Esophagus mucosa (tissue), 1 donor: ENCODE measurements at places on chromosomes 13 and 19. TPM values are rescaled to one million over a fixed set of nuclear protein-coding genes. Genes with fewer than 3 reads are reported as not detected.

KIR3DL2 gene
- total RNA-seq: not detected

KCTD4 gene
- total RNA-seq: not detected

NLRP4 gene
- total RNA-seq: not detected

UBL3 gene
- total RNA-seq: 22.4 TPM

KLK12 gene
- total RNA-seq: 153 TPM

C19orf85 gene
- not detected for total RNA-seq

RUBCNL gene
- 0.44 TPM for total RNA-seq

ZNF587B gene
- 9.3 TPM for total RNA-seq

ACP7 gene
- 0.32 TPM for total RNA-seq

DNA sequence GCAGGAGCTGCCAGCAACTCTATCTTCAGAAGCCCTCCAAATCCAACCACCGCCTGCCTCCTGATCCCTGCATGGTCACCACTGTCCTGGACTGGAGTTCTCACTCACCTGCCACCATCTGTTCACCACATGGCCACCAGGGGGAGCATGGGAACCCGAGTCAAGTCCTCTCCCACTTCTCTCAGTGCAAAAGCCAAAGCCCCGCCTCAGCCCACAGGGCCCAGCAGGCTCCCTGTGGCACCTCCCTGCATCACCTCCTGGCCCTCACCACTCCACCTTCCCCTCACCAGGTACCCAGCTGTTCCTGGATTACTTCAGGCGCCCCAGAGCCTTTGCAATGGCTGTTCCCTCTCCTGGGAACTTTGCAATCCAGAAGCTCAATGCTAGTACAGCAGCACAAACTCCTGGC, 5.3 kb downstream of the DHPS start:
- ATAC-seq: peak; percentile 53

DNA sequence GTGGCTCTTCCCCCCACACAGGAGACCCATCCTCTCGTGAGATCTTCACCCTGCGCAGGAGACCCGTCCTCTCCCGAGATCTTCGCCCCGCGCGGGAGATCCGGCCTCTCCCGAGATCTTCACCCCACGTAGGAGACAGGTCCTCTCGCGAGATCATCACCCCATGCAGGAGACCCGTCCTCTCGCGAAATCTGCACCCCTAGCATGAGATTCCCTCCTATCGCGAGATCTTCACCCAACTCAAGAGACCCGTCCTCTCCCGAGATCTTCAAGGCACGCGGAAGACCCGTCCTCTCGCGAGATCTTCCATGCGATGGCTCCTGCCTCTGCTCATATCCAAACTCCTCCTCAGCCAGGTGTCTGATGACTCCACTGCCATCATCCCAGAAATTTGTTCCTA, 24.3 kb downstream of the LAIR2 start:
- ATAC-seq: no peak

- no peak for ATAC-seq
Observed at GRCh38 chr19:3873151-3873550, 4.3 kb upstream of the ZFR2 start.

DNA sequence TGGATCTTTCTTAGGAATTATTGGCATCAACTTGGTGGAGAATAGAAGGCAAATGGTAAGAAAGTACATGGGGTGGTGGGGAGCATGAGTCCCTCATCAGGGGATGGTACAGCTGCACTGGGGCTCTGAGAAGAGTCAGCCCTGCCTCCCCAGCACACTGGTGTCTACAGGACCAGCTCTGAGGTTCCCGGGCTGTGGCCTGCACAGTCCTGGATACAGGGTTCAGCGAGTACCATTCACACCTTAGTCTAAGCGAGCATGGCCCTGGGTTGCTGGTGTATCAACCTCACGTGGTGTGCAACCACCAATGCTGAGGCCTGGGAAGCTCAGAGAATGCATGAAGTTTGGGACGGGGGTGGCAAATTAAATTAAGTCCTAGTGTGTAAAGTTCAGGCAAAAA, 10.1 kb downstream of the TMEM255B start:
- ATAC-seq: no peak

DNA sequence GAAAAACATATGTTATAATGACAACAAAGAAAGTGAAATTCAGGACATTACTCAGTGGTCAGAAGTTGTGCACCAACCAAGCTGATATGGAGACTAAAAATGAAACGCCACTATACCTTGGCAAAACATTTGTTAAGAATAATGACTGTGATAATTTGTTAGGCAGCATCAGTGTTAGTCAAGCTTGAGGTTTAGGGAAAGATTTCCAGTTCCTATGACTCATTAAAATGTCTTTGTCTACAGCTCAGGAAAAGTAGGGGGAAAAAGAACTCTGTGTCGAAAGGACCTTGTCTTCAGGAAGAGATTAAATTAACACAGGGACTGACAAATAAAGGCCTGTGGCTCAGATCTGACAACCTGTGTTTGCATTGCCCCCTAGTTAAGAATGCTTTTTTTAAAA, 764.1 kb upstream of the SLITRK6 start:
- ATAC-seq: no peak

DNA sequence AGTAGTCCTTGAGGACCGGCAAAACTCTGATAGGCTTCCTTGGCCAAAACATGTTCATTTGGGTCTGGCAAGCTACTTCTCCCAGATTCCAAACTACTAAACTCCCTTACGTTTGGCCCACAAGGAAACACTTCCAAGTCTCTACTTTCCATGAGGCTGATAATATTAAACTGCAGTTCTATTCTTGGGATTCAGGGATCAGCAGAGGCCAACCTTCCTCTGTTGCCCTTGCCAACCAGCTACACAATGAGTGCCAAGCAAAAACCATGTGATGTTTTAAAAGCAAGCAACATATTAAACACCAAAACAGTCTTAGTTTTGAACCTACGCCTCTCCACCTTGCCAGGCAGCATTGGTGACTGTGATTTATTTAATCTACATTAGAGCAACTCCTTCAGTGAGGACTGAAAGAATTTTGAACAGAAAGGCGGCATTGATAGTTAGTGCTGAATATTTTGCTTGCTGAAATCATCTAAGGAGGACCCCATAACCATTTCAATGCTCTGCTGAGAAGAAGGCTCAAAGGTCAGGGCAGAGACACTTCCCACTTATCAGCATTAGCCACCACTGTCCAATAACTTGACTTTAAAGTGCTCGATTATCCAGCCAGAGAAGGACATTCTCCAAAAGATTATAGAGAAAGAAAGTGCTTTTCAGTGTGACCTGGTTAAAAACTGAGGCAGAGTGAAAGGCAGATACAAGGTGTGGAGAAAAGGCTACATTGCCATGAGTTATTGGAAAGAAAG, 287.1 kb downstream of the TBC1D4 start:
- ATAC-seq: no peak

- ATAC-seq: no peak
Observed at GRCh38 chr19:46944123-46944748, 75.4 kb upstream of the NPAS1 start.

GRCh38 chr13:89457977-89458376, 1786.8 kb downstream of the SLITRK5 start:
- no peak for ATAC-seq

GRCh38 chr13:36950920-36951319, 30.9 kb upstream of the SMAD9 start:
- no peak for ATAC-seq

DNA sequence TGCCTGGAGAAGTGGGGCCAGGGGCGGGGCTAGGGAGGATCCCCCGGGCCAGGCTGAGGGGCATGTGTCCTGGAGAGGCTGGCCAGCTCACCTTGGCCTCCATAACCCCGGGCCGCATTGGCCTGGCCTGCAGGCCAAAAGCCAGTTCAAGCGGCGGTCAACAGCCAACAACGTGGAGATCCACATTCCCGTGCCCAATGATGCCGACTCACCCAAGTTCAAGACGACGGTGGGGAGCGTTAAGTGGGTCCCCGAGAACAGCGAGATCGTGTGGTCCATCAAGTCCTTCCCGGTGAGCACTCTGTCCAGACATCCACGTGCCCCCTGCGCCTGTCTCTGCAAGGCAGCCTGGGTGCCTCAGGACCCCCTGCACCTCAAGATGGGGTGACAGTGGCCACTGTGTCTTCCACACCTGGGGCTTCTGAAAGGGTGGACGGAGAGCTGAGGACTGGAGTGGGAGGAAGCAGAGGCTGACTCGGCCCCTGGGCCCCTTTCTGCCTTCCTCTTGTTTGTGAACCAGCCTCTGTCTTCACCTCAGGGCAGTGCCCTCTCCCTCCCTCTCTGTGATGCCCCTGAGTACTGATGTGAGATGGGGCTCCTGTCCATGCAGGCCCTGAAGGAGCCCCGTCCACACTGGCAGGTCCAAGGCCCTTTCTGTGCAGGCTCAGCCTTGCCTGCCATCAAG, 31.1 kb downstream of the AP1M1 start:
- ATAC-seq: no peak

DNA sequence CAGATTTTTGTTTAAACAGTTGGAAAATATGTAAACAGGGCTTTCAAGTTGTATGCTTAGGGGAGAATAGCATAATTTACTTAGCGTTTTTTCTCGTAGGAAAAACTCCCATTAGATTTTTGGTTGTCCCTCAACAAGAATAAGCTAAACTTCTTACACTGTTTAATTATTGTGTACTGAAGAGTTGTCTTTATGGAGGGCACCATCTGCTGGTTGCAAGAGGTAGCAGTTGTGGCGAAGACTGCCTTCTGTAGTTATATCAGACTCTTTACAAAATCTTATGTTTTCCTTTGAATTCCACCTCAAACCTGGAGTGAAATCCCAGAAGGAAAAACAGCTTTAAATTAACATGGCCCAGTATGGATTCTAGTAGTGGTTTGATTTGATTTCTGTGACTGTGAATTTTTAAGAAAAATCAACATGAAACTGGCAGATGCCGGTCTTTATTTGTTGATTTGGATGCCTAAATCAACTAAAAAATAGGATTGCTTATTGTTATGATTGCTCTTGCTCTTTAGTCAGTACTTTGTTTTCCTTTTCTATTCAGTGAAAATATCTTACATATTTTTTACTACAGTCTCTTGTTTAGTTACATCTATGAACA, 53.4 kb downstream of the PDS5B start:
- peak; percentile 67 for ATAC-seq

DNA sequence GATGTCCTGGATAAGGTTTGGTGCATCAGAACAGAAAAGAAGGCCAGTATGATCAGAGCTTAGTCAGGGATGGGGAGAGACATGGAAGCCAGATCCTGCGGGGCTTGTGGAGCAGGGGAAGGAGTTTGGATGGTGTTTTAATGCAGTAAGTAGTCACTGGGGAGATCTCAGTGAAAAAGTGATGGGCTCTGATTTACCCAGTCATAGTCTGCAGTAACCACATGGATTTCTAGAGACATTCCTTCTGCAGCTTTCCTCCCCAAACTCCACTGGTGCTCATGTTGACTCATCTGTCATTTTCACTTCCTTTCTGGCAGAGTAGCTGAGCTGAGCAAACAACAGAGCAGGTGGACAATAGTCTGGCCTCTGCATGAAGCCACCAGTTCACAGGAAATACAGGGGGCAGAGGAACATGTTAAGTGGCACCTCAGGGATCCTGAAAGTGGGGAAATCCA, 144.1 kb downstream of the DPF1 start:
- ATAC-seq: peak; percentile 67

GRCh38 chr19:1855040-1855827, 7.0 kb upstream of the REXO1 start:
- ATAC-seq: peak; percentile 74

GRCh38 chr13:59043016-59043415, 1120.7 kb downstream of the DIAPH3 start:
- ATAC-seq: no peak

- no peak for ATAC-seq
Observed at GRCh38 chr13:37375724-37376123, 222.8 kb downstream of the POSTN start.

- no peak for ATAC-seq
Observed at GRCh38 chr19:4969292-4969771, 419 bp downstream of the KDM4B start.

DNA sequence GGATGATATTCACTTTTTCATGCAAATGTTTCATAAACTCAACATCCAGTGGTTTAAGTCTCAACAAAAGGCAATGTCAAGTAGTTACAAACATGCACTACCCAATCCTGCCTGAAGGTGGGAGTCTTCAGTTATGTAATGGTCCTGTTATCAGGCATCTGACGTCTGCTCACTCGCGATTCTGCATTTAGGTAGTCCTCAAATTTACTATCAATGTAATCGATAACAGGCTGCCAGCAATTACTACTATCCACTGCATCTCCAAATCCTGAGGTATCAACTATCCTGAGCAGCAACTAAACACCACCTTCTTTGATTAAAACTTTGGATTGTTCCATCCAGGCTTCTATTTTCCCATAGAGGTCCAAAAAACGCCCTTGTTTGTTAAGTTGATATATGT, 51.2 kb downstream of the NLRP12 start:
- ATAC-seq: no peak

- ATAC-seq: no peak
Observed at GRCh38 chr19:8690753-8691539, 7.6 kb downstream of the ACTL9 start.

DNA sequence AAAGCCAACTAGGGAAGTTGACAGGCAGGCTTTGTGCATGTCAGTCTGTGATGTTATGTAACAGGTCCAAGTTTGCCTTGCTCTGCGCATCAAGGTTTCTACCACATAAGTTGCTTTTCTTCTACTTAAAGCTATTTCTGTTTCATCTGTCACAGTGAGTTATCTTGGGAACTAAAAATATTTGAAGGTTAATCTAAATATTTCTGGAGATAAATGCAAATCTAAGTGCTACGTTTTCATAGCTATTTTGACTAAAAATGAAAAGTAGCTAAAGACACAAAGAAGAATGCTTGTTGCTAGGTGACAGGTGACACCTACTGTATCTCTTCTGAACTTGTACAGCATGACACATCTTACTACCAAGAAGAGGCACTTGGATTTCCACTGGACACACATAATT, 135.6 kb downstream of the KLF12 start:
- no peak for ATAC-seq

GRCh38 chr13:43631106-43631505, 155.7 kb downstream of the ENOX1 start:
- ATAC-seq: no peak

DNA sequence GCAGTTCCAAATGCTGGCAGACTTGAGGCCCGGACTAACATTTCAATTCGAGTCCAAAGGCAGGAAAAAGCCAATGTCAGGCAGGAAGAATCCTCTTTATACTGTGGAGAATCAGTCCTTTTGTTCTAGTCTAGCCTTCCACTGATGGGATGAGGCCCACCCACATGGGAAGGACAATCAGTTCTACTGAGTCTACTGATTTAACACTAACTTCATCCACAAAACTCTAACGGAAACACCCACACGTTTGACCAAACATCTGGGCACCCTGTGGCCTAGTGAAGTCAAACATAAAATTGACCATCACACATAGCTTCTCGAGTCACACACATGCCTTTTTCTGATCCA, 100.3 kb downstream of the UBL3 start:
- no peak for ATAC-seq
